ENCODE measurements at places on chromosomes 3 and 15.

- DNase-seq: no peak
Measured at GRCh38 chr3:46710229-46710628, 7.4 kb downstream of the PRSS50 start.

- no peak for DNase-seq
Measured at GRCh38 chr3:182392182-182392937, 400.9 kb upstream of the ATP11B start.

DNA sequence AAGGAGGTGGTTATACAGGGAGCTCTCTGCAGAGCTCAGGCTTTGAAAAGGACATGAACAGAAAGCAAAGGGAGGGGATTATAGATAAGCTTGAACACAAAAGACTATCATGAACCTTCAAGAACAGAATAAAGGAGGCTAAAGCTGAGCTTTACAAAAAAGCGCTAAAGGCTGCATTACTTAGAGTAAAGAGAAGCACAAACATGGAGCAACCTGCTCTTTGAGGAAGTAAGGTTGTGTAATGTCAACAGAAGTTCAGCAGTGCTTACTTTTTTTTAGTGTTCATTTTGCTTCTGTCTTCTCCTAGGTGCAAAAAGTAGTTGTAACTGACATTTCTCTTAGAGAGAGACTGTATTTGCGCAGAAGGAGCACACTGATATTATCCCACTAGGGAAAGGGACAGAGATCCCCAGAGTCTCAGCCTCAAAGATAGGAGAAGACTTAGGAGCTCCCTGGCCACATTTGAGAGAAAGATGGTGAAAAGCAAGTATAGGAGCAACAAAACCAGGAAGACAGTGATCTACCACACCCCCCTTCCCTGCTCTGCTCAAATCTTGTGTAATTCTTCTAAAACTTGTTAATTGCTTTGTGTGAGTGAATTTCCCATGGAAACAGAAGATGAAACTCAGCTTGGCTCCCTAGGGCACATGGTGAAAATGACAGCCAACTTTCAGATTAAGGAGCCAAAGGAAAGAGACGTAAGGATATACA, 54.7 kb downstream of the QTRT2 start:
- no peak for DNase-seq

DNA sequence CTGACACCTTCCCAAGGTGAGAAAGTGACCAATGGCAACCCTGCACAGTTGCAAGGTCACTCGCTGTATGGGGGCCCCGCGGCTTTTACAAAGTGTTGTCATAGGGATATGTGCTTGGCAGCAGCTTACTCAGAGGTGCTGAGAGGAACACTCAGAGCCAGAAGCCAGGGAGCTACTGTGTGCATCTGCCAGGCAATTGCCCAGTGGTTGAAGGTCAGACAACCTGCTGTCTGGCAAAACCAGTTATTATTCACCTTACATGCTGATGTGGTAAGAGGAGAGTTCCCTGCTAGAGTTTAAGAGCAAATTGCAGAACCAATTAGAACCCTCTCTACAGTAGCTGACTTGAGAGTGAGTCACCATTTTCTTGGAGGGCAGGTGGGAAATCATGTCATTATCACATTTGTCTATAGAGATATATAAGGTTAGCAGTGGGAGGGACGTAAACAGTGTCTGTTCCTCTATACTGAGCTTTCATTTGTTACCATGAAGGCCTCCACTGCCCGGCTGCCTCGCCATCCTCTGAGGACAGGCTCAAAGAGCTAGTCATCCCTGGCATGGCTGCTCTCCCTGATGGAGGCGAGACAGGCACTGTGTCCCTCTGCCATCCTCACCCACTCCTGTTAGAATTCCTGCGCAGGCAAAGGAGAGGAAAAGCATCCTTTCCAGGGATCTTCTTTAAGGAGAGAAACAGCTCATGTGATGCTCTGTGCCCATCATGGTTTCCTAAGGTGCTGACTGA, 274.4 kb downstream of the PLCL2 start:
- DNase-seq: peak; percentile 23

DNA sequence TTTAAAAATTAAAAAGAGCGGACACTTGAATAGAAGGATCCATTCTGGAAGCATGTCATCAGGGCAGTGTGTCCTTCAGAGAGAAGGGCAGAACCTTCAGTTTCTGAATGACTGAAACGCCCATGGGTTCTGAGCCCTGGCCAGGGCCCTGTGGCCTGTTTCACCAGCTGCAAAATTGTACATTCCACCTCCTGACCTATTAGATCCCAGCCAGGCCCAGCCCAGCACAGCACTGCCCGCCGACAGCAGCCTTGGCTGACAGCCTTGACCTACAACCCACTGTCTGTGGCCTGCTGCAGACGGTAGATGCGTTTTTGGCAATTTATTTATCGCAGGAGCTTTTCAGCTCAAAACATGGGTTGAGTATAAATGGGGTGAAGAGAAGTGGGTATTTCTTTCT, 5.9 kb upstream of the POLG start:
- no peak for DNase-seq

DNA sequence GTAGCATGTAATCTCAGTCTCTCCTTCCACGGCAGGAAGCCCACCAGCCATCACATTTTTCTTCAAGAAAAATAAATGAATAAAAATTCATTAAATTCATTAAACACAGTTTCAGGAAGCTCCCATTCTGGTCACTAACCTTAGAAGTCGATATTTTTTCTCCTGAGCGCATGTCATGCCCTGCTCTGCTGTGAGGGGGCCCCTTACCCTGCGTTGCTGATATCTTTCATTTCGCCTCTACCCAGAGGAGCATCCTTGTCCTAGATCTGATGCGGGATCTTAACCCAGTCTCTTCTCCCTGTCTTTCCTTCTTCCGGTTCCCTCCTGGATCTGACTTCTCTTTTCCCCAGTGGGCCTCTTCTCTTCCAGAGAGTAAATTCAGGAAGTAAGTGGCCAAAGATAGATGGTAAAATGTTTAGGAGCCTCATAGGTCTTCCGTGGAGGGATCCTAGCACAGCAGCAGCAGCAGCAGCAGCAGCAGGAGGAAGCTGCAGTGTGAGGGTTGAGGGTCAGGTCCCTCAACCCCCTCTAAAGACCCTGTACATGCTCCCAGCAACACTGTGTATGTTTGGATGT, 1.4 kb upstream of the ILDR1 start:
- no peak for DNase-seq

All from stimulated activated naive CD8-positive, alpha-beta T cell treated with anti-CD3 and anti-CD28 coated beads, Interleukin-15, Interleukin-2, amounts not matched to agents 100 U/mL and 50 U/mL, for 24 hours (primary cell).